ENCODE measurements at places on chromosomes 2 and 18.

DNA sequence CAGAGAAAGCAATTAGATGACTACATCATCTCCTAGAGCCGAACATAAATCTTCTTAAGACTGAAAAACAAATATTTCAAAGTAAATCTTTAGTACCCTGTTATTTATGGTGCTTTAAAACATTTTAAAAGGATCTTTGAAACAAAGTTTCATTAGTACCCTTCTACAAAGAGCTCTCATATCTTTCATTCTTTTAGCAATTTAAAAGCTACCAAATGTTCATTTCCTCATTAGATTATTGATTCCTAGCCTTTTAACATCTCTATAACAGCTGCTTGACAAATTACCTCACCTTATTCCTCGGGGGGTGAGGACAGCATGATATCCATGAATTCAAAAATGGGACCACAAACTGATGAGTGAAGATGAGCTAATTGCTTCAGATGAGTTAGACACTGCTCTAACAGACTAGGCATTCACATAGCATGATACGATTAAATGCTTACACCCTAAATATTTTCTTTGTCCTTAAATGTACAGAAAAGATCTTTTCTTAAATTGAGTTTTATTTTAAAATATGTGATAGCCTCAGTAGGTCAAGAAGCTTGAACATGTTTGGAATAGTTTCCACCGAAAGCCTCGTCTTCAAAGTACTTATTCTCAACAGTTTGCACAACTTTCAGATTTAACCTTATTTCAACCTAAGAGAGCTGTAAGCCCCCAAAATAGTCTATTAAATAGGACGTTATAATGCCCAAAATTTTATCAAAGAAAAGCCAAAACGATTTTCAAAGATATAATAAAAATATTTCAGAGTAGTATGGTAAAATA, 2.1 kb downstream of the ATAD2B start:
- DNase-seq: no peak

GRCh38 chr2:209191139-209191538, 232.7 kb upstream of the MAP2 start:
- DNase-seq: no peak

- DNase-seq: no peak
Measured at GRCh38 chr2:42918041-42918440, 125.7 kb upstream of the HAAO start.

- no peak for DNase-seq
Measured at GRCh38 chr2:43363120-43363519, 136.7 kb upstream of the ZFP36L2 start.

- DNase-seq: no peak
Measured at GRCh38 chr2:176067589-176068418, 16.0 kb downstream of the EVX2 start.

- DNase-seq: no peak
Measured at GRCh38 chr2:28649481-28650265, 102.0 kb upstream of the PPP1CB start.

DNA sequence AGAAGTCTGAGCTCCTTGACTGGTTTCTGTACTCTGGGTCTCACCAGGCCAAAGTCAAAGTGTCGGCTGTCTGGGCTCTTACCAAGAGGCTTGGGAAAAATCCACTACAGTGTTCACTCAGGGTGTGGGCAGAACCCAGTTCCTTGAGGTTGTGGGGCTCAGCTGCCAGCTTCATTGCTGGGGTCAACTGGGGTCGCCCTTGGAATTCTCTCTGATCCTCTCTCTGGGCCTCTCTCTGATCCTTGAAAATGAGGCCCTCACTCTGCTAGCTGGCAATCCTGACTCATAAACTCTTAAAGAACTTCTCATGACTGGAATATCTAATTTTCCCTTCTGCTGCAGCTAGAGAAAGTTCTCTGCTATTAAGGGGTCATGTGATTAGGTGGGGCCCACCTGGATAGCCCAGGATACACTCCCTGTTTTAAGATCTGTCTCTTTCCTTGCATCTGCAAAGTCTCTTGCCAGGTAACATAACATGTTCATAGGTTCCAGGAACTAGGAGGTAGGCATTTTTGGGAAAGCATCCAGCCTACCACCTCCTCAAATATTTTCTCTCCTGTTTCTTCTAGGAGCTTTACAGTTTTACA, 66.3 kb downstream of the SP110 start:
- DNase-seq: no peak

DNA sequence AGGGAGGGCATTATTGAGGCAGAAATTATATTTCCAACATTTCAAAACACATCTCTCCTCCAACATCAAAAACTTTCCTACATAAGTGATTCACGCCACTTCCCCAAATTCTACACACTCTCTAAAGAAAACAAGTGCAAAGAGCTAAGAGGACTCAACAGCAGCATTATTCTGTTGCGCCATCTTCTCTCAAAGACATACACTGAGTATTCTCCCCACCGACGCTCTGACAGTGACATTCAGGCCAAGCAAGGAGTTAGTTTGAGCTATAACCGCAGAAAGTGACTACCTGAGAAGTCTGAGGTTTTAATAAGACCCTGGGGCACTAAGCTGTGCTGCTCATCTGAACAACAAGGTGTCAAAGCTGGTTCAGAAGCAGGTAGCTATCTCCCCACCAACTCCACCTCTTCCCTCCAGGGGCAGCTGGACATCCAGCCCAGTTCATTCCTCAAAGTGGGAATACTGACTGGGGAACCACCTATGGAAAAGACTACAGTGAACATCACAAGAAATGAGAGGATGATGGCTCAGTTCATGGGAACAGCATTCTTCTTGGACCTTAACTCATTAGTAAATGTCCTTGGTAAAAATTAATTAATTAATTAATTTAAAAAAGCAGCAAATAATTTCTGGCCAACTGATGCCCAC, 309.5 kb upstream of the CCDC68 start:
- no peak for DNase-seq

DNA sequence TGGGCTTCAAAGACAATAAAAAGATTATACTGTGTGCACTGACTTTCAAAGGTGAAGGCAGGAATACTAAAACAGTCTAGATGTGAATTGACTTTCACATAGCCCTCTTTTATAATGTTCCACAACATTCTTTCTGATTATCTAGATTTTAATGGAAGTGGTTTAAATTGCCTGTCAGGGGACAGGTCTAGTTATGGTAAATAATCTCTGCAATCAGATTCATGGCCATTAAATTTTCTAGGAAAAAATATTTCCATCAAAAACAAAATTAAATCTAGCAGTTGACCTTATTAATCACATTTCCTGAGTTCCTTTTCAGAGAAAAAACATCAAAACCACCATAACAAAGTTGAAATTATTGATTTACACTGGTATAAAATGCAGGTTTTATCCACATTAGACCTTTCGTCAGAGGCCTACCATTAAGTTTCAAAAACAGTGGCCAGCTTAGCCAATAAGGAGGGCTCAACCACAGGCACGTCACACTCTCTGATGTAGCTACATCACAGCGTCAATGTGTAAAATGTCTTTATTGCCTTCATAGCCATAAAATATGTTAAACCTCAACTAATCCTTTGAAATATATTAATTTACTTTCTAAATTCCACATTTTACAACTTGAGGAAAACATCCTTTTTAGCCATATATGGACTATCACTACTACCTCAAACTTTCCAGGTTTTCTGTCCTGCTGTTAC, 79.4 kb downstream of the NOL10 start:
- no peak for DNase-seq

- no peak for DNase-seq
Measured at GRCh38 chr2:78145395-78145996, 623.3 kb upstream of the LRRTM4 start.

DNA sequence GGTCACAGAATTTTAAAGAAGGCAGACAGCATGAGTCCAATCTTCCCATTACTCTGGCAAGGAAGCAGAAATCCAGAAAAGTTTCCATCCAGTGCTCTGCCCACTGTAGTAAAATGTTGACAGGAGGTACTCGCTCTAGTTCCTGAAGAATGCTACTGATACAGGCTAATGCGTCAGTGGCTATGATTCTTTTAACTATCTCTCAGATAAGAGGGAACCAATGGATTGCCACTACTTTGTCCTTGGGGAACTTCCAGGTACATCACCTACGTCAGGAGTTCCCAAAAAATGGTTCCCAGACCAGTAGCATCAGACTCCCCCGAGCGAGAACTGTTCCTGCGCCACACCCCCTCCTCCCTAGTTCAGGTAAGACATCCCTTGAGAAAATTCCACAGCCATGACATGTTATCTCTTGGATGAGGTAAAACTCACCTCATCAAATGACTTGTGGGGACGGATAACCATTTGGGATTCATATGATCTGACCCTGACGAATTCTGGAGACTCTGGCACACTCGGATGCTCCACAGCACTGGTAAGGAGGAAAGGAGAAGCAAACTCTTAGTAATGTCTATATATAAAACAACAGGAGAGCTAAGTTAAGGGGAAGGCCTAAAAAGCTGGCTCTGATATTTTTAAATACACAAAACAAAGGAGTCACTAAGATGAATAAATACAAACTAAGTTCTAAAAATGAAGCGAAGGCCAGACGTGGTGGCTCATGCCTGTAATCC, 16.5 kb downstream of the STARD7 start:
- DNase-seq: no peak

DNA sequence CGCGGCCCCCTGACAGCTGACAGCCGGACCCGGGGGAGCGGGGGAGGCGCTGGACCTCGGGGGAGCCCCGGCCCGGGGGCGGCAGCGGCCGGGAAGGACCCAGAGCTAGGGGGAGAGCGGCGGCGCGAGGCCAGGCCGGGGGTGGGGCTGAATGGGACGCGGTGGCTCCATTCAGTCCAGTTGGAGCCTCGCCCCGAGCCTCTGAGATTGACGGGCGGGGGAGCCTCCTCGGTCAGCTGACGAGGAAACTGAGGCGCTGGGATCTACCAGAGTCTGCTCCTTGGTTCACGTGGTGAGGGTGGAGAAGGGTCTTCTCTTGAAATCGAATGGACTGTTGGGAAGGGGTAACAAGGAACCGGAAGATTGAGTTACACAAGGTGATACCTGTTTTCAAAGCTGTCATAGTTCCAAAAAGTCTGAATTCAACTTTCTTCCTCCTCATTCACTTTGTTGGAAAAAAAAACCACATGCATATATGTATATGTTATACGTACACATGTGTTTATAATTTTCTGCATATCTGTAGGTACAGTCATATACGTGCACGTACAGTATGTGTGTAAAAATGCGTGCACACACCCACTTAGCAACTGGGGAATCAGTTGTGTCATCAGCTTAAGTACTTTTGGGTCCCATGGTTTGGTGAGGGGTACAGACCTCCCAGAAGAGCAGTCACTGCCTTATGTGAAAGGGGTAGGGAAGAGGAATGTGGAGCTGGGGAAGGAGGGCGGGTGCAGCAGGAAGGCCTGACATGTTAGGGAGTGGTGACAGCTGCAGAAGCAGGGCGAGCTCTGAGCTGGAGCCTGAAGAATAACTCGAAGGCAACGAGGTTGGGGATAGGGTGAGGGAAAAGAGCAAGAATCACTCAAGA, 628 bp downstream of the PPP1R7 start:
- no peak for DNase-seq

DNA sequence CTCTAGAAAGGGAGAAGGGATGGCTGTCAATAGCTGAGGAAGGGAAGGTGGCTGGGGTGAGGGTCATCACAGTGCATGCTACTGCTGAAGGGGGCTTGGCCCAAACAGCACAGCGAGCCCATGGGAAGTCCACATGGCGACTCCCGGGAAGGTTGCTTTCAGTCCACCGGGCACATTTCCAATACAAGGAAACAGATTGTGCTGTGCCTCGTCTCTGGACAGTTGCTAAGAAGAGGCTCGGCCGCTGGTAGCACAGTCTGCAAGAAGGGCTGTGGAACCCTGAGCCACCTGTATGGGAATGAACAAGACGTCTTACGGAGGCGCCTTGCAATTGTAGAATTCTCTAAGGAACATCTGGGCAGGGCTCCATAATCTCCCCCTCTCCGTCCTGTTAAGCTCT, 123.1 kb downstream of the CELF4 start:
- DNase-seq: no peak

- no peak for DNase-seq
Measured at GRCh38 chr18:74530584-74530862, 3.8 kb upstream of the CNDP1 start.

- DNase-seq: no peak
Measured at GRCh38 chr2:240585101-240585500, 1.4 kb upstream of the CAPN10 start.

DNA sequence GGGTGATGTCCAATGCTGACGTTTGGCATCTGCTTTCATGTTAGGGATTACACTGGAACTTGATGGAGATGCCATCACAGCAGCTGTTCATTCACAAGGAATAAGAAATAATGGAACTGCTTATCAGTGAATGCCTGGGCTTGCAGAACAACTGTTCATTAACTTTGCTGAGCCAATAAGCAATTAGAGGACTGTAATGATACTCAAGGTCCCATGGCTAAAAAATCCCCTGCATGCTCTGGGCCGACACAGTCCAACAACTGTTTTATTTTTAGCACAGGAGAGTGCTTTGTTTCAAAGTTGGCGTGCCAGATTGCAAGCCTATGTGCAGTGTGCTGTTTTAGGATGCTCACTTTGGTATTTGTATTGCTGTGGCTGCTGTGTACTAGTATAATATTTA, 408.0 kb upstream of the RGPD4 start:
- DNase-seq: no peak

DNA sequence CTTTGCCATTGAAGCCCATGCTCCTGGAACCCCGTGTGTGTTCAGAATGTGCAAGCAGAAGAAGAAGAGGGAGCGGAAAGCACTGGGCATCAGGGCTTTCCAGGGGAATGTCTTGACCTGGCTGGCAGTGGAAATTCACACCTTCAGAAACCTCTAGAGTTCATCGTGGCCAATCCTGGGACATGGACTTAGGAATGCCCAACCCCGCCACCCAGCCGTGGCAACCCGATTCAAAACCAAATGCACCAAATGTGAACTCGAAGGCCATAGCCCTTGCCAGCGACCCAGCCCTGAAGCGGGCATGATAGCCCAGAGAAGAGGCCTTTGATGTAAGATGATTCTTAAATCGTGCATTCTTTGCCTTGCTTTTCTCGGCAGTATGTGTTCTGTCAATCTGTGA, 69.4 kb downstream of the ADI1 start:
- no peak for DNase-seq

GRCh38 chr18:63181706-63182309, 137.8 kb downstream of the BCL2 start:
- no peak for DNase-seq

GRCh38 chr2:85712336-85712735, 18.2 kb downstream of the GNLY start:
- DNase-seq: no peak

DNA sequence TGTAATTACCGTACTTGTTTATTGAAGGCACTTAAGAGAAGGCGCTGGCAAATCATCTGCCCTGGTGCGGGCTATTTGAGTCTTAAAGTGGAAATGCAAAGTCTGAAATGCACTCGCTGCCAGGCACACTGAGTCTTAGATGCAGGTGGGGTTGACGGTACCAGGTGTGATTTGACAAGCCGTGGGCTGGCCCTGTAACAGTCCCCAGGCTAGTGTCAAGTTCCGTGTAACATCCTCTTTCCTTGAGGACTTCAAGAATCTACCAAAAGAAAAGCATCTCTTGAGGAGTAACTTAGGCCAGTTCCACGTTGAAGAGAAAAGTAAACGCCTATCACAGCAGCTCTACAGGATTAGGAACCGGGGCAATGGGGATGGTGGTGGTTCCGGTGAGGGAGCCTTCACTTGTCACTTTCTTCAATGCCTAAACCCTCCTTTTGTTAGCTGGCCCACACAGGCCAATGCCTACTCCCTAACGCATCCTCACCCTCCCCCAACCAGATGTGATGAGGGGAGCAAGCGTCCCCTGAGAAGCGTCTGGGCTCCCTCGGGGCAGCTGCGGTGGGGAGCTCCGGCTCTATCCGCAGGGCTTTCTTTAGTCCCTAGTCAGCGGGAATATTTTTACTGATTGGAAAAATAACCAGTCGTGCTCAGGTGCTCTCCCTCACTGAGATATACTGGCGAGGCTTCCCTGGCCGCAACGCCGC, 1.5 kb upstream of the UGP2 start:
- DNase-seq: no peak
